NCI-H510A treated with DMSO at 0.1 percent for 48 hours (cell line): ENCODE measurements at places on chromosomes 4 and X.

DNA sequence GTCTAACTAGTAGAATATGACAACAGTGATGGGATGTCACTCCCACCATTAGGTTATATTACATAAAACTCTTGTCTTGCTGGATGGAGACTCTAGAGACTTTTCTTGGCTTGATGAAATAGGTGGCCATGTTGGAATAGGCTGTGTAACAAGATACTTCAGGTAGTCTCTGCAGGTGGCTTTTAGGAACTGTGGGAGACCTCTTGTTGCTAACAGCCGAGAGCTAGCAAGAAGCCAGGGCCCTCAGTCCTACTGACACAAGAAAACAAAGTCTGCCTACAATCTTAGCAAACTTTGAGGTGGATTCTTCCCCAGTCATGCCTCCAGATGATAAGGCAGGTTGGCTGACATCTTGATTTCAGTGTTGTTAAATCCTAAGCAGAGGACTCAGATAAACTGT lies 72.5 kb downstream of the GNL3L start:
- no peak for DNase-seq

DNA sequence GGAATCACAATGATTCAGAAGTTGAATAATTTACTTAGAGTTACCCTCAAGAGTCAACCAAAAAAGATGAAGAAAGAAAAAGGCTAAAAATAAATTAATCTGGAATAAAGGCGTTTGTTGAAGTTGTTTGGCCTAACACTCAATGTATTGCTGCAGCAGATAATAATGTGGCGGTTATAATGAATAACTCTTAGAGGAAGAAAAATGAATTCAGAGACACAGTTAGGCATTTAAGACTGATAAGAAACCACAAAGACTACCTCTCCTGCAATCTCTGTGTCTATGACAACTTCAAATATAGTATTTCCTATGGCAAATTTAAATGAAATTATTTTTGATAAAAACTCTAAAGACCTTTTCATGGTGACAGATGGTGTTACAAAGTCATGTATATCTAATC lies 1369.1 kb upstream of the AGA start:
- DNase-seq = no peak

- no peak for DNase-seq
Observed at GRCh38 chr4:147578051-147578476, 39.1 kb upstream of the TMEM184C start.

- DNase-seq = no peak
Observed at GRCh38 chr4:122469457-122469856, 12.9 kb upstream of the IL2 start.

- no peak for DNase-seq
Observed at GRCh38 chrX:97638621-97639020, 754.9 kb downstream of the RPA4 start.

DNA sequence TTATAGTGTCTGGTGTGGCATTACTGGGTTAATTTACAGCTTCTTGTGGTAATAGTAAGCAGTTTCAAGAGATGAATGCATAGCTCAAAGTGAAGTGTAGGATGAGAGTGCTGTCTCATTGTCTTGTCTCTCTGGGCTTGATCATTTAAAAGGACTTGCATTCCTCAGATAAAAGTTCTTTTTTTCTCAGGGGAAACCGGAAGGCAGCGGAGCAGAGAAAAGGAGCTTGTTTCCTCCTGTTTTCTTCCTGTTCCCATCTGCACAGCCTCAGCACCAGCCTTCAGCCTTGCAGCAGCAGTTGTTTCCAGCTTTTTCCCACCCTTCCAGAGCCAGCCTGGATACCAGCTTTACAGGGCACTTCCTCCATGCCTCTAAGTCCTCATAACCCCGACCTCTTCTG lies 61.4 kb upstream of the LGI2 start:
- no peak for DNase-seq
